ENCODE measurements at places on chromosomes 5 and 9.

- no peak for DNase-seq
These were observed 11.7 kb downstream of the NSG2 start for GRCh38 chr5:174057206-174057605.

- no peak for DNase-seq
These were observed 23.8 kb downstream of the HSDL2 start for GRCh38 chr9:112403614-112404201.

- DNase-seq: no peak
These were observed 753 bp upstream of the NR5A1 start for GRCh38 chr9:124507880-124508423.

DNA sequence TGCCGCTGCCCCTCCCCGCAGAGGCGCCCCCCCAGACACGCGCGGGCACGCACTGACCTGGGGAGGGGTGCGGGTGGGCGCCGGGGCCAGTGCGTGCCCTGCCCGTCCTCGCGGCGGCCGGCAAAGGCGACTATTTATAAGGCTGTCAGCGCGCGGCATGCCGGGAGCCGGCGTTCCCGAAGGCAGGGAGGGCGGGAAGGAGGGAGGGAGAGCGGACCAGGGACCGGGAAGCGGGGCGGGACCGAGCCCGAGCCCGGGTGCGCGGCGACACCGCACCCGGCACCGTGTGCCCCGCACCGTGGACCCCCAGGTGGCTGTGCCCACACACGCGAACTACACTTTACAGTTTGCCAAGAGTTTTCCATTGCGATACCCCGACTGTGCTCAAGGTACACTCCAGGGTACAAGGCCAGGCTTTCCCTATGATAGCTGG lies at the start of gene AK1:
Gene AK1, minus strand, starts transcription at position 110 of the 433 bp plus-strand sequence. CDS start 3,058 bp downstream, outside the sequence.
- peak; percentile 59 for DNase-seq

DNA sequence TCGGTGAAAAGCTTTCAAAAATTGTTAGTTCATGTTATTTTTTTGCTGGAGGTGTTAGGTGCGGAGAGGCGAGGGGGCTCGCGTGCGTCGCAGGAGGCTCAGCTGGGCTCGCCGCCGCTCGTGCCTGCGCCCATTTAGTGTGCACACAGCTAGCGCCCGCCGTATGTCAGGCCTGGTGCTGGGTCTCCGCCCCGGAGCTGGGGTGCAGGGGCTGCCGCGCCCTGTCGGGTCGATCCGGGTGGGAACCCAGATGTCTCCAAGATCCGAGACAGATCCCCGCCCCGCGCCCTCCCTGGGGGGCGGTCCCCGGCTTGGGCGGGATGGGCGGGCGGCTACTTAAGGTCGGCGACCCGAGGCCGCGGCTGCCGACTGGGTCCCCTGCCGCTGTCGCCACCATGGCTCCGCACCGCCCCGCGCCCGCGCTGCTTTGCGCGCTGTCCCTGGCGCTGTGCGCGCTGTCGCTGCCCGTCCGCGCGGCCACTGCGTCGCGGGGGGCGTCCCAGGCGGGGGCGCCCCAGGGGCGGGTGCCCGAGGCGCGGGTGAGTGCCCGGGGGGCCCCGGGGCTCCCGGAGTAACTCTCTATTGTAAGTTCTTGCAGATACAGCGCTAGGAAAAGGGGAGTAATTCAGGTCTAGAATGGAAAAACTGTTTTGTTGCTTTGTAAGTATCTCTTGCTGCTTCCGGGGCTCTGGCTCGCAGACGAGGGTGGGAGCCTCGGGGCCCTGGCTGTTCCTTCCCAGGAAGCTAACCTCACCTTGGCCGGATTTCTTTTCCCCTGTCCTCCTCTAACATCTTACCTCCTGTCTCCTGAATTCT lies 31.7 kb downstream of the GSN start:
- DNase-seq: no peak

- no peak for DNase-seq
These were observed 418.2 kb downstream of the GABRG2 start for GRCh38 chr5:162485666-162486292.

DNA sequence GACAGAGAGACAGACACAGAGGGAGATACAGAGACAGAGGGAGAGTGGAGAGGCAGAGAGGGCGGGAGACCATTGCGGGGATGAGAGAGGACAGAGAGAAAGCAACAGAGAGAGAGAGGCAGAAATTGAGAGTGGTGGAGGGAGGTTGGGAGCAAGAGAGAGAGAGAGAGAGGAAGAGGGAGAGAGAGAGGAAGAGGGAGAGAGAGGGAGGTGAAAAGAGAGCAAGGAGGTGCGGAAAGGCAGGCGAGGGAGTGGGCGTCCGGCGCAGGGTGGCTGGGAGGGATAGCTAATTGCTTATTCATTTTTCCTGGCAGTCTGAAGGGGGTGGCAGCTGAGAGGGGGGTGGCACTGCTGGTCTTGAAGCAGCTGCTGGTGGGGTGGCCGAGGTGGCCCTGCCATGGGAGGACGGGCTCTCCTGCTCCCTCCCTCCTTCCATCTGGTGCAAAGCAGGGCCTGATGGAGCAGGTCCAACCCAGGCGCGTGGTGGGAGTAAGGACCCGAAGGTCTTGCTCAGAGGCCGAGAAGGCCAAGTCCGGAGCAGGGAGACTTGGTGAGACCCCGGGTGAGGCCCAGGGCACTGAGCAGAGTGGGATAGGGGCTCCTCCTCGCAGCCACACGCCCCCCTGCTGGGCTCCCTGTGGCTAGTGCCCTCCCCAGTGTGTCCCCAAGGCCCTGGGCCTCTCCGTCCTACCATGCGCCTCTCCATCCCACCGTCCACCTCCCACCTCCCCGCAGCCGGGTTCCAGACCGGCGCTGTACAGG lies 25.3 kb upstream of the RNU6ATAC start:
- DNase-seq: no peak
